ENCODE measurements at places on chromosomes 4 and X.

GRCh38 chr4:111404673-111405072, 740.6 kb upstream of the FAM241A start:
- no peak for DNase-seq

GRCh38 chrX:1170243-1170642, 42.2 kb downstream of the CRLF2 start:
- DNase-seq, result no peak

DNA sequence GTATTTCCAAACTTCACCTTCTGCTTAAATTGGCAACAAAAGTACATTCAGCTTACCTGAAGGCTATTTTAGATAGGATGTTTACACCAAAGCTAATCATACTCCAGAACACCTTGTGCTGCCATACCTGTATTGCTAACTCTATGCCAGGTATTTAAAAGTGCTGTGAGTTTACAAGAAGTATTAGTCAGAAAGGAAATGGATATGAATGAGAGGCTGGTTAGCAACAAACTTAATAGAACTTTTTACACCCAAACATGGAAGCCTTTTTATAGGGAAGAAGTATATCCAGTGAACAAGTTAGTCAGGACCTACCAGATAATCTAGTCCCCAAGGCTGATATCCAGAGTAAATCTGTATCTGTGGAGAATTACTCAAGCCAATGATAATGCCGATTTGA, 131.2 kb upstream of the SPRY1 start:
- no peak for DNase-seq

GRCh38 chr4:5146248-5146647, 95.0 kb downstream of the STK32B start:
- no peak for DNase-seq

DNA sequence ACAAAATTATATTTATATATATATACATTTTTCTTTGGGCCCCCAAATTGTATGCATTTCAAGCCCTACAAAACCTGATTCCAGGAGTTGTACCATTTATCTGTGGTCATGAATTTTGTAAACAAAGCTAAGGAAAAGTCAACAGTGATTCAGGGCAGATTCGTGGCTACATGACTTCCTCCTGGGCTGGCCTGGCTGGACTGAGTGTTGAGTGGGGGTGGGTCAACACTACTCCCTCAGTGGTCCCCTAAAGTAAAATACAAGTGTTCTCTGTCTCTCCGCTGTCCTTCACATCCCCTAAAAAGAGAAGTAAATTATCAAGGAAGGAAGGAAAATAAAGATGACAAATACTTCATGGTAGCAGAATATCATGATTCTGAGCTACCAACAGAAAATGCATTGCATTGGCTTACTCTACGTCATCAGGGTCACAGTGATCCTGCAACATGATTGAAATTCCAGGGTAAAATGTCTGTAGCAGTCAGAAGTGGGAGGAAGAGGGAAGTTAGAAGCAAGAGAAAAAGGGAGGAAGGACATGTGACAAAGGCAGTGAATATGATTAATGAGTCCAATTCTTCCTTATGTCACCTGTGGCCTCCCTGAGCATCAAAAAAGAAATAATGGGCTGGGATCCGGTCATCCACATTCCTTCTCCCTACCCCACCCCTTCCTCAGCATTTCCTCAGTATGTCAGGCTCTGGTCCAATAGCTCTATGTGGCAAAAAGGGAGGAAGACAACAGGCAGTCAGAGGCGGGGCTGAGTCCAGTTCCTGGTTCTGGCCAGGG, 42.4 kb upstream of the MYOZ2 start:
- no peak for DNase-seq

DNA sequence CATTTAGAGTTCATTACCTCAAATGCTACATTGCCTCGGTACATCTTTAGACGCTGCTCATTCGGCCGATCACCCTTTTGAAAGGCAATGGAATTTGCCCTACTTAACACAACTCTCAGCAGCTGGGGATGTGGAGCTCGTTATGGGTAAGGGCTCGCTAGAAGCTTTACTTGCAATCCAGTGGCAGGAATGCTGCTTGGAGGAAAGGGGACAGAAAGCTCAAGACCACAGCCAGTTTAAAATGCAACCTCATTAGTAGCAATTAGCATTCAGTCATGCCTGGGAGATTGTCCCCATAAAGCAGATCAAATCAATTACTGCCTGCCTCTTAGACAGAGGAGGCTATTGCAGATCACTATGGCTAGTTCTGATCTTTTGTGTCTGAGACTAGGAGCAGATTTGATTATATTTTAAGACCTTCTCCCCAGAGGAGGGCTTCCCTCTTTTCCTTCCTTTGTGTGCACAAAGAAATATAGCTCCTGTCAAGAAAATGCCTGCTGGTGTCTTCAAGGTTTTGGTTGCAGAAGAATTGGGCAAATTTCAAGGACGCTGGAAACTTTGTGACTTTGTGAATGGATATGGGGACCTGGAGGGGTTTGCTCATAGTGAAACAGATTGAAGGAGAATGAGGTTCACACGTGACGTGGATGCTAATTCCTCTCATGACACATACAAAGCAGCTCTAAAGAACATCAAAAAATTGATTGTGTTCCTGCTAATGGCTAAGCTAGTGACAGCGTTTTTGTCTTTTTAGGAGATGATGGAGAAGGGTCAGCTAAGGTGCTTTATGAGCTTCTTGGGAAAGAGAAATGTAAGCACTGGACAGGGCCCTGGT, 237.5 kb upstream of the GLRA2 start:
- no peak for DNase-seq

DNA sequence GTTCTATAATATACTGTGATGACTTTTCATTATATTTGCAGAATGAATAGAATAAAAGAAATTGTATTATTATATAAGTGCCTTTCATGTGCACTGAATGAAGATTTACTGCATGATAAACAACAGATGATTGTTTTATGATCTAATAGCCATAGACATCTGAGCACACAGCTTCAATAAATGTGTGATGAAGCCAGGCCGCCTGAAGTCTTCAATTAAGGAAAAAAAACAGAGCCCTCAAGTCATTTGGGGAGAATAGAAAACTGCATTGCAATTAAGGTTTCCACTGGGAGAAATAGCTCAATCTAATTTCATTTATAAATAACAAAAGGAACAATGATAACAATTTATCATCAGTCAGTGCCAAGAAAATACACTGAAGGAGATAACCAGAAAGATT, 955.2 kb downstream of the FSTL5 start:
- no peak for DNase-seq

- DNase-seq, result no peak
Measured at GRCh38 chr4:149791851-149792250, 23.8 kb downstream of the IQCM start.

- DNase-seq, result no peak
Measured at GRCh38 chrX:73562458-73562857, 539 bp upstream of the CHIC1 start.

- DNase-seq, result no peak
Measured at GRCh38 chr4:38560340-38560739, 103.7 kb upstream of the KLF3 start.

DNA sequence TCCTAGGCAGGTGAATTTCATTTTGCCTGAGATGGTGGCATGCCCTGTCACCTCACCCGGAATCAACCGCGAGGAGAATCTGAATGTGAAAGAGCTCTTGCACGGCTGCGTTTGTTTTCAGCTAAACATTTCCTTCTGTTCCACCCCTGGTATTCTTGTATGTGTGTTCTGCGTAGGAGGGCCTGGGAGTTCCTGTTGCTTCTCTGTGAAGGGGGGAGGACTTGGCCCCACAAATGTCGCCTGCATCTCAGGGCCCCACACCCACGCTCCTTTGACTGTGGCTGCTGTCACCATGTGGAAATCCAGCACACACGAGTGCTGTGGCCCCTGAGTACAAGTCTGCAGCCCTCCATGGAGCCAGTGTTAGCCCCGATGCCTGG, 45.8 kb upstream of the CLCN4 start:
- DNase-seq, result no peak

GRCh38 chr4:98555798-98556445, 102.5 kb downstream of the TSPAN5 start:
- no peak for DNase-seq

DNA sequence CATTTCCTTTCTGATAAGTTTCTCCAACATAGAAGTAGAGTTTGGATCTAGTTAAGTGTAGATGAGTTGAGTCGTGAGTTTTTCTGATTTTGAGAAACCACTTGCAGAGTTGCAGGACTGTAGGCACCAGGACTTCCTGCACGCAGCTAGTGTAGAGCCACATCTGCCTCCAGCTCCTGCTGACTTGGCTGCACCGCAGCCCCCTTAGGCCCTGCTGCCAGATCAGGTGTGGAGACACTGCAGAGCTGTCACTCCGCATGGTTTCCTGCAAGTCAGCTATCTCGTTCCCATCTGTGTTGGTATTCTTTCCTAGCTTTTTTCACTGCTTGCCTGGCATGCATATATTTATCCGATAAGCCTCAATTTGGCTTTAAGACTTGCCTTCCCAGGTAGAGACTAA, 48.9 kb downstream of the PCDH7 start:
- no peak for DNase-seq

- DNase-seq, result no peak
Measured at GRCh38 chr4:119663160-119663788, 34.7 kb upstream of the PDE5A start.
